ENCODE measurements at places on chromosomes 3 and 15.

- no peak for DNase-seq
These were observed 167.2 kb downstream of the MAGI1 start for GRCh38 chr3:65871305-65872141.

DNA sequence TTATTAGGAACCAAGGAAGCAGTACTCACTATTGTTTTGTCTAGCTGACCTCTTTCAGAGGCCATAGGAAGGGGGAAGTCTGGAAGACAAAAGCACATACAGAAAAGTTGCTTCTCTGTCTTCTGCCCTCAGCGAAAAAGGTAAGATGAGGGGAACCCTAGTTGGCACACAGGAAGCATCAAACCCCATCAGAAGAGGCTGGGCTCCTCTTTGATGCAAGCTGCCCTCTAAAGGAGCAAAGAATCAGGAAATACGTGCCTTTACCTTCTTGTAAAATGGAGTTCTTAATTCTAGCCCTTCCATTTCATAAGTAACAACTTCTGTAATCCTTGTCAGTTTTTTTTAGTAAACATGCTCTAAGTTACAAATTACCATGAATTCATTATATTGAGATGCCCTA lies 12.5 kb downstream of the SPINK8 start:
- no peak for DNase-seq

- no peak for DNase-seq
These were observed at the start of gene ARNT2 for GRCh38 chr15:80404057-80404760. TSS of gene ARNT2 (plus strand) at chr15:80404382. CDS start at chr15:80404516, 134 bp downstream.

- DNase-seq, result no peak
These were observed 12.6 kb upstream of the APH1B start for GRCh38 chr15:63264688-63265293.

DNA sequence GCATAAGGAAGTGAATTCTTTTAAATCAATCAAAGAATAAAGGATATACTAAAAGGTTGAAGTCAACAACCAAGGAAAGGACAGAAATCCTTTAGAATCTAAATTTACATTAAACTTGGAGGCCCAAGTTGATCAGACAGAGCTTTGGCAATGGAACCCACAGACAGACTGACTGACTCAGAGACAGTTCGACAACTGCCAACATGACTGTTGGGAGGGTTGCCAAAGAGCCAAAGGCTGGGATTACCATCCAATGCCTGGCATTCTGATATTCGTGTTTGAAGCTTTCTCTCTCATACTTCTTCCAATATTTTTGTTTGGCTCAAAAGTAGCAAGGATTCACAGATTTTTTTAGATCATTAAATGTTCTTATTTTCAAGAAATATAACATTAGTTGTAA lies 406.1 kb downstream of the PLCL2 start:
- no peak for DNase-seq

DNA sequence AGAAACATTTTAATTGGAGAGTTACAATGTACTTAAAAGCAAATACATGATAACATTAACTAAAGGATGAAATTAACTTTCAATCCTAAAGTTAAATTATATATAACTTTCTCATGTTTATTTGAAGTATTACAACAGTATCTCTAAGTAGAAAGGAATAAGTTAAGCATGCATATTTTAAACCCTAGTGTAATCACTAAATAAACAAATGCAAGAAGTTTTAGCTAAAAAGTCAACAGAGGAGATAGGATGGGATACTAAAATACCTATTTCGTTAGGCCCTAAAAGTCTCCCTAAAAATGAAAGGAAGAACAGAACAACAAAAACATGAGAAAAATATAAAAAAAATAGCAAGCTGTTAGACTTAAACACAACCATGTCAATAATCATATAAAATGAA lies 361.3 kb upstream of the THBS1 start:
- DNase-seq, result no peak
